ENCODE measurements at places on chromosomes 5 and 9.

GRCh38 chr5:132381614-132382013, 12.1 kb downstream of the SLC22A5 start:
- DNase-seq: no peak

DNA sequence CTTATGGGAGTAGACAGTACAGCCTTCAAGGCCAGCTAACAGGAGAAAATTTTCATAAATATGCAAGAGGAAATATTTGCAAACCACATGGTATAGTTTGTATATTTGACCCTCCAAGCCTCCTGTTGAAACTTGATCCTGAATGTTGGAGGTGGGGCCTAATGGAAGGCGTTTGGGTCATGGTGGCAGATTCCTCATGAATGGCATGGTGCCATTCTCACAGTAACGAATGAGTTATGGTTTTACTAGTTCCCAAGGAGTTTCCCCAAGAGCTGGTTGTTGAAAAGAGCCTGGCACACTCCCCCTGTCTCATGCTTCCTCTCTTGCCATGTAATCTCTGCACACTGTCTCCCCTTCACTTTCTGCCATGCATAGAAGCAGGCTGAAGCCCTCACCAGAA, 3.3 kb upstream of the PAIP1 start:
- no peak for DNase-seq

- peak; percentile 92 for DNase-seq
Measured at GRCh38 chr5:23507278-23507685, at the start of gene PRDM9. TSS of gene PRDM9 (plus strand) at chr5:23507609. CDS start at chr5:23509034, 1,425 bp downstream.

DNA sequence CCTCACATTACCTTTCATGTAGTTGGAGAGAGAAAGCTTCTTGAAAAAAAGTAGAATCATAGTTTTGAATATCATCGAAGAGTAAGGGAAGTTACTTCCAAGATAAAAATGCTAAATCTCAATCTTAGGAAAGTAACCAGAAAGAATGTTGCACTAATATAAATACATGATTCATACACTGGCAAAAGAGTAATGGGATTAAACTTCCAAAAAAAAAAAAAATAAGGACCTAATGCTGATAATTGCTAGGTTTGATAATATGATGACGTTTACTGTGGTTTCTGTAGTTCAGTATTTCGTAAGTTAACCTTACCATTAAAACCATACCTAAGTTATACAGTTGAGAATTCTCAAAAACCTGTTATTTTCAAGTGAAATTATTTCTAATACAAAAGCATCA, 573.8 kb upstream of the CDH9 start:
- DNase-seq: no peak

GRCh38 chr9:127791085-127791484, 5.3 kb downstream of the CDK9 start:
- no peak for DNase-seq

GRCh38 chr5:74546796-74547195, 93.7 kb downstream of the ENC1 start:
- no peak for DNase-seq

DNA sequence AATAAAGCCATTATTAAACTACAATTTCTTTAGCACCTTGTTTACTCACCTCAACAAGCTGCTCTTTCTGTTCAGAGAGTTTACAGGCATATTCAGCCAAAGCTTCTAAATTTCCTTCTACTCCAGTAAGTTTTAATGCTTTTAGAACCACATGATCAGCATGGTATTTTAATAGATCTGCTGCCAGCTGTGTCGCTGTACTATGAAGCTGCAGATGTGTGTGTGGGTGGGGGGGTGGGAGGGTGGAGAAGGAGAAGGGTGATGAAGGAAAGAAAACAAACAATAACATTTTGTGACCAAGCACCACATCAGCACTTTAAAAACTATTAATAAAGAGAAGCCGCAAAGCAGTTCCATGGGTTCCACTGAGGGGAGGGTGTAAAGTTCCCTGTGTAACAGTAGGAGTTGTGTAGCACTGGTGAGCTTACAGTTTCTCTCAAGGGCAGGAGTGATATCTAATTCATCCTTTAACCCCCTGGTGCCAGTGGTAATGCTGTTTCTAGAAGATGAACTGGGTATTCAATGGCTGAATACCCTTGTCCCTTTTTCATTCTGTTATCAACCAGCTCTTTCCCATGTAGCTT, 38.5 kb downstream of the ABITRAM start:
- no peak for DNase-seq

DNA sequence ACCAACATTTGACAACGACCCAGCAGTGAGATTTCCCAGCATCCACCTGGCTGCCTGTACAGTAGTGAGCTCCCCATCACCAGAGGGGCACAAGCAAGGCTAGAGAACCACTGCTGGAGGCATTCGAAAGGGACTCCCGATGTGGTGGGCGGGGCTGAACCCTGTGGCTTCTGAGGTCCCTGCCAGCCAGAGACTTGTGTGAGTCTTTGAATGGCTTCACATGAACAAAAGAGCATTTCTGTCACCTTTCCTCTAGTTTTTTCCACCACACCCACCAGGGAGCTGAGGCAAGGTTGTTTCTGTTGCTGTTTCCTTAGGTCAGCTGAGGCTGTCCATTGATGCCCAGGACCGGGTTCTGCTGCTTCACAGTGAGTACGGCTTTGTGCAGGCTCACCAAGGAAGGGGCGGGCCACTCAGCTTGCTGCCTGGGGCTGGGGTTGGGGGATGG, 15.7 kb downstream of the RGS3 start:
- no peak for DNase-seq
